Midbrain (tissue), 1 donor: ENCODE measurements at places on chromosomes 13 and 19.

GRCh38 chr13:45142440-45143345, 22.4 kb downstream of the GTF2F2 start:
- peak; percentile 33 for DNase-seq

GRCh38 chr19:4531562-4532165, 3.4 kb downstream of the PLIN5 start:
- DNase-seq: no peak

GRCh38 chr13:68714292-68714691, 1393.3 kb upstream of the ATXN8OS start:
- DNase-seq: no peak

GRCh38 chr13:28685892-28686291, 27.0 kb downstream of the POMP start:
- DNase-seq: no peak

GRCh38 chr13:29802621-29803020, 47.8 kb downstream of the UBL3 start:
- DNase-seq: no peak

- DNase-seq: no peak
Observed at GRCh38 chr13:27463500-27463899, 13.1 kb upstream of the MTIF3 start.

DNA sequence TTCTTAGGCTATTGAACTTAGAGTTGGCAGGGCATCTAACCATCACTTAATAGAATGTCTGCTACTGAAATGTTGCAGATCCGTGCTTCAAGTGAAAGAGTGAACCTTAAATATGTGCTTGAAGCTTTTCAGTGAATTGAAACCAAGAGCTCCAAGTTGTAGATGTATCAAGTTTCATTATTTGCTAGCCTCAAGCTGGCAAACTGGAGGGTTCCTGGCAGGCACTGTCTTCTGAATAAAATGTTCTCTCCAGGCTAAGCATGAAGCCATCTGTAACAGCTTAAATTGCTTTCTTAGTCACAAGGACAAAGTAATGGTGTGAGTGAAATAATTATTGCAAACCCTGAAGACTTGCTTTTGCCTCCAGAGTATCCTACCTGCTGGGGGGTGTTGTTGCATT, 415.0 kb upstream of the SPRY2 start:
- peak; percentile 21 for DNase-seq

GRCh38 chr13:112968380-112968909, 569 bp upstream of the MCF2L start:
- DNase-seq: no peak

DNA sequence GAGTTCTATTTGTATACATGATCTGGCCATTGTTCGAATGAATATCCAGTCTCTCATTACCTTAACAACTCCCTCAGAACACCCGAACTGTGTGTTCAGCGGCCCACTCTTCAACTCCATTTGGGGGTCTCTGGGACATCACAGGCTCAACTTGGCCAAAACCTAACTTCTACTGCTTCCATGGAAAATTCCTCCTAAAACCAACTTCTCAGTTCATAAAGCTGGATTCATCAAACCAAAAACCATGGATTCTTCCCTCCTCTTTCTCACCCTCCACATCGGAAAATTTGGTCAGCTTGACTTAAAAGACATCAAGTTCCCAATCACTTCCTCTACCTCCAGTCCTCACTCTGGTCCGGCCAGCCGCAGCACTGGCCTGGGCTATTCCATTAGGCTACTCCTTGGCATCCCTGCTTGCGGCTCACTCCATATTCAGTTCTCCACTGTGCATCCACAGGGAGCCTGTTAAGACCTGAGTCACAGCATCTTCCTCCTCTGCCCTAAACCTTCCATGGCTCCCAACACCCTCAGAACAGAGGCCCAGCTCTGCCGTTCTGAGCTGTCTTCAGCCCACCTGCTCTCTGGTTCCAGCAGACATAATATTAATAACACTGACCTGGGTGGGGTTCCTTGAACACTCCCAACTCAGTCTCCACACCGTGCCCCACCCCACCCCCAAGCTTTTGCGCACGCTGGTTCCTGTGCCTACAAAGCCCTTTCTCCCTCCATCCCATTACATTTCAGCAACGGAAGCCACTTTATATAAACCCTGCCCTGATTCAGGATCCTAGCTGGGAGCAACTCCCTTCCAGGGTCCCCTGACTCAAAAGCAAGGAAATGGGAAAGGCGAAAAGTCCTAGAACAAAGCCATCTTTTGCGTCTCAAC, 1.1 kb downstream of the ZNF792 start:
- DNase-seq: no peak

GRCh38 chr13:113658836-113659235, 838 bp upstream of the ATP4B start:
- no peak for DNase-seq

- no peak for DNase-seq
Observed at GRCh38 chr13:86986448-86986847, 684.7 kb upstream of the SLITRK5 start.

DNA sequence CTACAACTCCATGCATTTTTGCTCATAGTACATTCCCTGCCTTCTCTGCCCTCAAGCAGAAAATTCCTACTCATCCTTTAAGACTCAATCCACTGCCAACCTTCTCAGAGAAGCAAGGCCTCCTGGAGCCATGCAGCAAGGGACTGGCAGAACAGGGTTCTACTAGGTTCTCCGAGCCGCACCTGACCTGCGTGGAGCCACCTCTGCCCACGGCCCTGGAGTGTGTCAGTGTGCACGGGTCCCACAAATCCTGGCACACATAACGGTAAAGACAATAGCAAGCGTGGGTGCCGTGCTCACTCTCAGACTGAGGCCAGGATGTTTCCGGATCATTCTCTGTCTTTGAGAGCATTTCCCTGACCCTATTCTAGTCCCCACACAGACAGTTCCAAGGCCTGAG, 30.0 kb downstream of the SOX1 start:
- no peak for DNase-seq

DNA sequence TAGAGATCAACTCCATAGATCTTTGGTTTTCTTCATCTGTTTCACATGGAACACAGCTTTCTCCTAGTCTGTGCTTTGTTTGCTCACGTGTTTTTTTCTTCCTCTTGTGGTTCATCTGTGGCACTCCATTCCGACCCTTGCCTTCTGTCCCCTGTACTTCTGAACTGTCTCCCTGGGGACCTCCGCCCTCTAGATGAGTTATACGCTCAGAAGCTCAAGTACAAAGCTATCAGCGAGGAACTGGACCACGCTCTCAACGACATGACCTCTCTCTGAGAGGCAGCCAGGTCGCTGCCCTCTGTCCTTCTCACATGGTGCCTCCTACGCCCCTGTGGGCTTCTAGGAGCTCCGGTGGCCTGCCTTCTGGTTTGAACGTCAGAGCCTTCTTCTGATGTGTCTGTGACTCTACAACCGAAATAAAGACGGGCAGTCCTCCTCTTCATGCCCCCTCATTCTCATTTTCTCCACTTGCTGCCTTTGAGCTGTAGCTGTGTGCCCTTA, 16.6 kb upstream of the RAB8A start:
- DNase-seq: no peak

DNA sequence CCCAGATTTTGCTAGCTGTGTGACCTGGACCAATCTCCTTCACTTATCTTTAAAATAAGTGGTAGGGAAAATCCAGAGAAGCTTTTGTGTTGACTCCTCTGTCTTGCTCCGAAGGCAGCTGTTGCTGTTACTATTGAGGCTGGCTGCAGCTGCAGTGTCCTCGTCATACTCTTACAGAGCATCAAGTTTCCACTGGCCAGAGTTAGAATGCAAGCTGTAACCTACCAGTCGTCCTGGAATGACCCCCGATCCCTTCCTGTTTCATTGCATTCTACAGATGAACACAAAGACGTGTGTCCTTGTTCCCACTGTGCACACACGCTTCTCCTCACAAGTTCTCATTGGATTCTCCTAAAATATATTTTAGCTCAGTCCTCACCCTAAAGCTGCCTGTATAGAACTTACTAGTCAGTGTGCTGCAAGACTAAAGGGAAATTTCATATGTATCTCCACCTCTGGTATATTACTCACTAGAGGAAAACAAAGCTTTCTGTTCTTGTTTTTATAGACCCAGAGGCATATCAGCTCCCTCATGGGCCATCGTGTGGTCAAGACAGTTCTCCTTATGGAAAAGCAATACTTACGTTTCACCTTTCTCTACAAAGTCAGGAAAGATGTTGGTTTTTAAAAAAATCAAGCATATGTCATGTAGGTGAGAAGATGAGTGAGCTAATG, 589.8 kb downstream of the LMO7 start:
- DNase-seq: no peak

- DNase-seq: no peak
Observed at GRCh38 chr19:12946092-12946721, 545 bp downstream of the RAD23A start.

GRCh38 chr19:49387936-49388372, at the start of gene KASH5:
KASH5 (plus strand) TSS chr19:49388249; CDS start chr19:49390884, 2,635 bp downstream.
- no peak for DNase-seq

- no peak for DNase-seq
Observed at GRCh38 chr19:29092712-29093552, 120.0 kb downstream of the UQCRFS1 start.

DNA sequence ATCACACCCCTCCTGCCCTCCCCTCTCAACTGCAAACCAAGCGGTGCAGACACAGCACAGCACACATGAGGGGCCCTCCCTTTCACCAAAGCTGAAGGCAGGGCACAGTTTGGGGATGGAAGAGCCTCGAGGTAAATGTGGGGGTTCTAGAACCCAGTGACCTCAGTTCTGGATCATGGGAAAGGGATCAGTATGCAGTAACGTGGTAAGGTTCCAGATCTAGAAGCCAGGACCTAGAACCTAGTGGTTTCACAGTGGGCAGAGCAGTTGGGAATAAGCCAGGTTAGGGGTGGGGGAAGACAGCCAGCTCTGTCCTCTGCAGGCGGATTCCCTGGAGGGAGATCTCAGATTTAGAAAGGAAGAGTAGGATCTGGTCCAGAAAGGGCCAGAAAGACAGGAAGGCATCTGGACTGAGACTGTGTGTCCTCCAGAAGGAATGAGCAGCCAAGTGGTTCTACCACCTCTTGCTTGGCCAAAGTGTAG, 3.1 kb downstream of the FTL start:
- DNase-seq: no peak

DNA sequence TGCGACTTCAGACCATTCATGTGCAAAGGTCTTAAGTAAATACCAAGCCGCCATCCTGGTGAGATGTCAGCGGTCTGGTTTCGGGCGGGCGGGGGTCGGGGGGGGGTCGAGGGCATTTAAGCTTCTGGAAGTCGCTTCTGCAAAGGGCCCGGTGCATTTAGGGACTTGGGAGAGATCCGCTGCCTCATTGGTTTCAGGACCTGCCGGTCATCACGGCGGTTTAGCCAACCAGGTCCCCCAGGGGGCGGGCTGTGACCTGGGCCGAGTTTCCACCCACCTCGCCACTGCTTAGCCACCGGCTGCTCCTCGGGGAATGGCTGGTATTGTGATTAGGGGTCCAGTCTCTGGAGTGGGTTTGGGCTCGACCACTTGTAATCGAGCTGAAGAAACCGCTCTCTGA, 7.8 kb downstream of the ANKLE1 start:
- peak; percentile 8 for DNase-seq

GRCh38 chr13:26571518-26571917, 14.0 kb downstream of the WASF3 start:
- DNase-seq: no peak

GRCh38 chr13:107807306-107808073, 407.8 kb downstream of the LIG4 start:
- no peak for DNase-seq

DNA sequence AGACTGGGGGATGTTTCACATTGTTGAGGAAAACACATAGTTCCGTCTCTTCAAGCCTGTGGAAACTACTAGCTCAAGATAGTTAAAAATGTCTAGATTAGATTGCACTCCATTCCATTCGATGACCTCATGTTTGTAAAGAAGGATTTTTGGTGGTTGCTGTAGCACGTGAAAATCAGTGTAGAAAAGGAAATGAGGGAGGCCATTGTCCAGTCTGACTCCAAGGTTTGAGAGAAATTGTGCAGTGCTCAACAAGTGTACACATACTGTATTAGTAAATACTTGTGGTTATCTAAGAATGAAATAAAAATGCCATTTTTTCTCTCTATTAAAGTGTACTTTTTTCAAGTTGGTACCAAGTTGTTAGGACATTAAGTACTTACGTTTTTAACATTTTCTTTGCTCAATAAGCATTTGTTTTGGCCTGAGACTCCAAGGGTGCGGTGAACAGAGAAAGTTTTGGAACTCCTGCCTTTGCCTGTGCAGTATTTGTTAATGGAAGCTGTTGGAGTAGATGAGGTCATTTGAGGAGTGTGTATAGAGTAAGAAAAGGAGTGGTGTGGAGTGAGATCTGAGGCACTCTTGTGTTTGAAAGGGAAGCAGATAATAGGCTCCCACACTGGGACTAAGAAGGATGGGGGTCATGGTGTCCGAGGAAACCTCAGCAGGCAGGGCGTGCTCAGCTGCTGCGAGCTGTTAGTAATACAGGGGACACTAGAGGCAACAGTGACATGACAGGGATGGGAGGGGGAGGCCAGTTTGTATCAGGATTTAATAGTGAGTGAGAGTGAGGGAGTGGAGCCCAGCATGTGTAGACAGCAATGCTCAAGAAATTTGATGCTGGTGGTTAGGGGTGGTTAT, 4.4 kb downstream of the WASF3 start:
- no peak for DNase-seq

GRCh38 chr19:39752390-39752789, 14.6 kb upstream of the CLC start:
- DNase-seq: no peak

DNA sequence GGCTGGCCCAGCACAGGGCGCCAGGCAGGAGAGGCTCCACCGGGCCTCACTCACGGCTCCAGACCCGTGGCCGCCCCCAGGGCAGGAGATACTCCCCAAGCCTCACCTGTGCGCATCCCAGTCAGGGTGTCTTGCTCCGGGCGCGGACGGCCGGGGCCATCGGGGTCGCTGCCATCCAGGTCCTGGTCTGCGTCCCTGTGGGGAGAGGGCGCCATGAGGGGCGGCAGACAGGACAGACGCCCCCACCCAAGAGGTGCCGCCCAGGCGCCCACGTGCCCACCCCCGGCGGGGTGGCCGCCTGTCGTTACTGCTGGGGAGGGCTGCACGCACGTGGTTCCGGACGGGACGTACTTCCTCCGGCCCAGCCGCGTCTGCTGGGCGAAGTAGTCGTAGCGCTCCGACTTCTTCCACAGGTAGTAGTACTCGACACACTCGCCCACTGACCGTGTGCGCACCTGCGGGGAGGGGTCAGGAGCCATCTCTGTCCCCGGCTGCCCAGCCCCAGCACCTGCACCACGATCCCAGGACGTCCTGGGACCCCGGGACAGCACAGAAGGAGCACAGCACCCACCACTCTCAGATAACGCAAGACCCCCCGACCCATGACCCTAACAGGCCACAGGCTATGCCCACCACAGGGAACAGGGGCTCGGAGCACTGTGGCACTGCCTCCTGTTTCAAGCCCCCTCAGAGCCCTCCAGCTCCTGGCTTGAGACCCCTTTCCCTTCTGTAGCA, 17.4 kb upstream of the PLPP2 start:
- no peak for DNase-seq

DNA sequence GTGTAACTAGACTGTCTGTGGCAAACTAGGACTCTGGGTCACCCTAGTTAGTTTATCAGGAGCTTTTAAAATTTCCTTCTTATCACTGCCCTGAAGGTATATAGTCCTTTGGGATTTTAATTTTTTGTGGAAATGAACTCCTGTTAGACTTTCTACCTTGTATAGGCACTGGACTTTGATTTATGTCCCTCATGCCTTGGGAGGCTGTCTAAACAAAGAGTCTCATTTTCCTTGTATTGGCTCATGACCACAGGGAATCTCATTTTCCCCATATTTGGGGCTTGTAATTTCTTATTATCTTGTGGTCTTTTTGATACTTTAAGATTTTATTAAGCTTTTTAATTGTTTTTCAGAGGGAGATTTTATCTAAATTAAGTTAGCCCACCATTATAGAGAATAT, 21.4 kb downstream of the KCTD4 start:
- no peak for DNase-seq

GRCh38 chr13:50080911-50081678, 65.9 kb downstream of the KCNRG start:
- DNase-seq: no peak
